ENCODE measurements at places on chromosomes 5 and 9.

- no peak for DNase-seq
Observed at GRCh38 chr9:70517926-70518610, 103.6 kb upstream of the KLF9 start.

GRCh38 chr5:140840978-140841962 lies at the start of gene PCDHA8:
PCDHA8 (plus strand) TSS chr5:140841187; CDS start chr5:140841322, 135 bp downstream.
- no peak for DNase-seq

GRCh38 chr5:54757541-54757940 lies 227.9 kb downstream of the ESM1 start:
- DNase-seq, result no peak

GRCh38 chr5:160379511-160379910 lies 9.1 kb upstream of the C1QTNF2 start:
- DNase-seq, result no peak

GRCh38 chr5:50744776-50745175 lies 78.3 kb downstream of the PARP8 start:
- no peak for DNase-seq

Data from stimulated activated CD8-positive, alpha-beta memory T cell treated with anti-CD3 and anti-CD28 coated beads, Interleukin-4, amount 100 ng/mL, for 1 hour (primary cell).